ENCODE measurements at places on chromosomes 7 and 10.

DNA sequence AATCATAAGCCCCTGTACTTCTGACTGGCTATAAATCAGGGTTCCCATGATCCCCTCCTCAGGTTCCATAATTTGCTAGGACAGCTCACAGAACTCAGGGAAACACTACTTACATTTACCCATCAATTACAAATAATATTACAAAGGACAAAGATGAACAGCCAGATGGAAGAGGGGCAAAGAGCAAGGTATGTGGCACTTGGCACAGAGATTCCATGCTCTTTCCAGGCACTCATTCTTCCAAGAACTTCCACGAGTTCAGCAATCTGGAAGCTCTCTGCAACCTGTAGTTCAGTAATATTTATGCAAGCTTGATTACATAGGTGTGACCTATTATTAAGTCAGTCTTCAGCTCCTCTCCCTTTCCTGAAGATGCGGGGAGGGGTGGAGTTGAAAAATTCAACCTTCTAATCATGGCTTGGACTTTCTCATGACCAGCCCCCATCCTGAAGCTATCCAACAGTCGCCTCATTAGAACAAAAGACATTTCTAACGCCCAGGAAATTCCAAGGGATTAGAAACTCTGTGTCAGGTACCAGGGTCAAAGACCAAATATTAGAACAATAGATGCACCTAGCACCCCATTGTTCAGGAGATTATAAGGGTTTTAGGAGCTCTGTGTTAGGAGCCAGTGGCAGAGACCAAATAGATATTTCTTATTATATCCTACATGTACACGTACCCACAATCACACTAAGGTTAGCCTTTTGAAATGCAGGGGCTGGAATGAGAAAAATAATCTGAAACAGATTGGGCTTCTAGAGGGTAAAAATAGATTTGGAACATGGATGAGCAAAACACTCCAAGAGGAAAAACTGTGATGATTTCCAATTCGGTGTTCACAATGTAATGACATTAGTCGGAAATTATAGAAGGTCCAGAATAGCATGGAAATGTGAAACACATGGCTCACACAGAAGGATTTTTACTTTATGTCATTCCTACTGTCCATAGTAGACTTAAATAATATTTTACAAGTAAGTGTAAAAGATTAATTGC, 7.0 kb downstream of the ANKMY2 start:
- peak; percentile 55 for DNase-seq

DNA sequence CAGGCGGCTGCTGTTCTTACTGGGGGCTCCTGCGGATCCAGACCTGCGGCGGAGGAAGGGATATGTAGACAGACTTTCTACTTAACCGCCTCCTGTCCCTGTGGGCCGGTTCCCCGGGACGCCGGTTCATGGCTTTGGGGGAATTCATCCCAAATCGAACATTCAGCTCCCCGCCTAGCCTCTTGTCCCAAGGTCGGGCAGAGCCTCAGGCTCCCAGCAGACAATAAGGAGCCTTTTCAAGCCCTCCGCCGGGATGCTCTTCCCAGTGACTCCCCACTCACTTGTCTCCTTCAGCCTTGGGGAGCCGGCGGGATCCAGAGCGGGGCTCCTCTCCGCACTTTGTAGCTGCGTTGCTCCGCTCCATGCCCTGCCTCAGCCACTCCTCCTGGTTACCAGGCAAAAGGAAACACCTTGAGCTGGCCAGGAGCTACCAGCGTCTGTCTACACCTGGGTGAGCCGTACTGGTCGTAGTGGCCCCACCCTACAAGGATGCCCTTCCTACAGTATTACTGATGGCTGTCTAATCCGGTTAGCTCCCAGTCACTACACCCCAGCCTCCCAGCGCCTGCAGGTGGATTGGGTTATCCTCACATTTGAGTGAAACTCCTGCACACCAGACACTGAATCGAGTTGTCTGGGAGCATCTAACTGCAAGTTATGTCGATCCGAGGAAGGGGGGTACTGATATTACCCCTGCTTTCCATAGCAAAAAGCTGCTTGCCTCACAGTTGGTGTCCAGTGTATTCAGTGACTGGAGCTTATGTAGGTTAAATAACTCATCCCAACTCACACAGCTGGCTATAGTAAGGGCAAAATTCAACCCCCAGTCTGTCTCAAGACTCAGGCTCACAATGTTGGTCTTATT, at the start of gene C10orf95:
Gene C10orf95, minus strand, starts transcription at position 439 of the 865 bp plus-strand sequence. CDS start 450 bp downstream, outside the sequence.
- DNase-seq, result no peak

DNA sequence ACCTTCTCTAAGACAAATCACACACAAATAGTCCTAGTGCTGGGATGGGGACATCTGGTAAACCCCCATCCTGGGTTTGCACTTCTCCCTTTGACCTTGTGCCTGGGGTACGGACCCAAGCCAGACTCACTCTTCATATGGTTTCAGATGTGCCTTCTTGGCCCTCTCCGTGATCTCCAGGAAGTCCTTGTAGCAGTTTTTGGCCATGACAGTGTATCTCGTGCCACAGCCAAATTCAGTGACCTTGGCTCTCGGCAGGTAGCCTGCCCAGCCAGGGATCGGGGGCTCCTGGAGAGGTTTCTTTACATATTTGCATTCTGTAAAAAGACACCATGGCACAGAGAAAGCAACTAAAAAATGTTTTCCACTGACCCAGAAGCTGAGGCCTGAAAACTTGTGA, 43.9 kb downstream of the PNLIPRP2 start:
- DNase-seq, result no peak

GRCh38 chr10:3172446-3173170, at the start of gene PITRM1:
TSS of gene PITRM1 (minus strand) at chr10:3172782. CDS start at chr10:3172772, 10 bp downstream.
- peak; percentile 97 for DNase-seq

GRCh38 chr10:85524001-85524666, 842.5 kb downstream of the GRID1 start:
- DNase-seq, result no peak

DNA sequence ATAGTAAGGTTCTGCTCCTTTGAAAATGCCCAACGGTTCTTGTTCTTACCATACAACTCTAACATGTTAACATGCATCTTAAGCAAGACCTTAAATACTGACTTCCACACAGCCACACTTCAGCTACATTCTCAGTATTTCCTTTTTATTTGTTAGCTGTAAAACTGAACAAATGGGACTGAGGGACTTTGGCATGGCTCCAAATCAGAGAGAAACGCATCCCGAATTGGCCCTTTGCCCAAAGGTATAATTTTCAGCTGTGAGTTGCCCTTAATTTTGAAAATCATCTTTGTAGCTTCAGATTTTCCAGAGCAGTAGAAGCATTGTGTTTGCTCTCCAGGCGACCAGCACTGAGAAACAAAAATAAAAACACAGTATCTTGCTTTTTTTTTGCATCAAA, 56.4 kb downstream of the NEUROD6 start:
- DNase-seq, result no peak

All from retinal pigment epithelial cell (primary cell).